Thoracic aorta (tissue), 2 donors: ENCODE measurements at places on chromosomes 13 and 19.

- DNase-seq: no peak
These were observed 532.4 kb upstream of the SGCG start for GRCh38 chr13:22648320-22648801.

GRCh38 chr13:27398360-27398759, 26.1 kb upstream of the GTF3A start:
- DNase-seq: no peak

- DNase-seq: no peak
These were observed 135.7 kb downstream of the DNAJC15 start for GRCh38 chr13:43159026-43159461.

DNA sequence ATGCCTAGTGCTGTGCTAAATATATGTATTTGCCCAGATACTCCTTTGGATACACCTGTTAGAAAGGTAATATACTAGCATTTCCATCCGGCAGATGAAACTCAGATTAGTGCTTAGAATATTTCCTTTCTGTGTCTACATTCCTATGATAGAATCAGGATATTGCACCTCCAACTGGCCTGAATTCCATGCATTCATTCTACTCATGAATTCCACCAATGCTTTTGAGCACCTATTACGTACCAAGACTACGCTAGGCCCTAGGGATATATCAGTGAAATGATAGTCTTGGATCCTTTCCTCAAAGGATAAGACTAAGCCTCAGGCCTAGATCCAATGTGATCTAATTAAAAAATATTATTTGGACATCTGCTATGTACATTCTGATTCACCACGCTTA, 223.8 kb upstream of the SERP2 start:
- DNase-seq: no peak

DNA sequence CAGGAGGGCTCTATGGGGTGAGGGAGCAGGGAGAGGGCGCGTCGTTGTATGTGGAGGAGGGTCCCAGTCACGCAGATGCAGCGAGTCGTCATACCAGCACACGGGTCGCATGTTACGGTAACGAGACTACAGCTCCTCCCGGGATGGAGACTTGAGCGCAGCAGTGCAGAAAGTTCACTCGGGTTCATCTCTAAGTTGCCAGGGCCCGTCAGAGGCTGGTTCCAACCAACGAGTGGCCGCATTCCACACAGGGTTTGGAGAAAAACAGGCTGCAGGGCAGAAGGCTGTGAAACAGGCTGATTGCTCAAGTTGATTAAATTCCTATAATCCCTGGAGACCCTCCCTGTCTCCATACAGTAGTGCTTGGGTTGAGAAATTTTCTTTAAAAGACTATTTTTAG, 21.9 kb upstream of the TTYH1 start:
- no peak for DNase-seq

- no peak for DNase-seq
These were observed 47.5 kb upstream of the ESD start for GRCh38 chr13:46844431-46844830.

GRCh38 chr13:98517576-98518310, 59.2 kb downstream of the STK24 start:
- no peak for DNase-seq

DNA sequence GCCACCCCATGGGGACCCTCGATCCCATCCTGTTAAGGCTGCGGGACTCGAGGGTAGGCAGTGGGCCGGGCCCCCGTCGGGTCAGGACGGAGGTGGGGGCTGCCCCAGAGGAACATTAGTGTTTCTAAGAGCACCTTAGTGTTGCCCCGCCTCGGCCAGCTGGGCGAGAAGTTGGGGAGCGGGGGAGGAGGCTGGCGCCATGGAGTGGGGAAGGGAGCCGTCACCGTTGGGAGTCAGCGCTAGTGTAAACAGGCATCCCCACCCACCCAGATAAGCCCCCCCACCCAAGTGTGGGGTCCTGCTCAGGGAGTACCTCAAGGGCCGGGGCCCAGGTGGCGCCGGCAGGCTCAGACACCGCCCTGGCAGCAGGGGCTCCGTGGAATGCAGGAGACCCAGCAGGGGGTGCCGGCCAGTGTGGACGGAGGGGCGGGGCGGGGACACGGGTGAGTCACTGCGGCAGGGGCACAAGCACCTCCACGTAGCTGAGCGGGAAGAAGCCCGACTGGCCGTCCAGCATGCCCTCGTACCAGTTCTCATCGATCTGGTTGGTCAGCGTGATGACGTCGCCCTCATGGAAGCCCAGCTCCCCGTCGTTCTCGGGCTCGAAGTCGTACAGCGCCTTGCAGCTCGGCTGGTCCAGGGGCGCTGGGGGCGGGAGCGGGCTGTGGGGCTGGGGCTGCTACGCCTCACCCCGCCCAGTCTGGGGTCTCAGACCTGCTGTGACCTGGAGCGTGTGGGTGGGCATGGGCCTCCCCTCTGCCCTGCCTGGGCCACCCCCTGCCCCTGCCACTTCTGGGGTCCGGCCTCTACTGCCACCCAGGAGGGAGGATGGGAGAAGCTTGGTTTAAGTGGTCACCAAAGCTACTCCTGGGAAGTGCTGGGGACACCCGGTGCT, 18.0 kb downstream of the MPND start:
- no peak for DNase-seq

DNA sequence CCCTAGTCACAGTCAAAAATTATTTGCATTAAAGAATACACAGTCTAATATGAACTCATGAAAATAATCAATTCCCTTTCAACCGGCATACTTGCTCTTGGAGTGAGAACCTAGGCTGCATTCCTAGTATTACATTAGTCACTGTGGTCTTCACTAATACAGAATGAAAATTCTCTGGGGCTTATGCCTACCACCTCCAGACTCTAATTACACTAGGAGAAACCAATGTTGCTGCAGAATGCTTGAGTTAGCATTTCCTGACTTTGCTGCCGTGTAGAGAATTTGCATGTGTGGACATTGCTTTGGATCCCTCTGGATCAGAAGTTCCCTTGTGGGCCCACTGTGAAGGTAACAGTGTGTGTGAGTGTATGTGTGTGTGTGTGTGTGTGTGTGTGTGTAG, 87.8 kb downstream of the CCNA1 start:
- no peak for DNase-seq

GRCh38 chr13:82597747-82598146, 1284.5 kb downstream of the SLITRK1 start:
- no peak for DNase-seq

- no peak for DNase-seq
These were observed 5.4 kb downstream of the COL4A2 start for GRCh38 chr13:110312339-110313031.

- DNase-seq: no peak
These were observed 4.9 kb downstream of the PTGER1 start for GRCh38 chr19:14470031-14470876.

GRCh38 chr13:48189171-48189570, 43.8 kb upstream of the ITM2B start:
- no peak for DNase-seq

GRCh38 chr19:32573492-32573794, 7.5 kb upstream of the PDCD5 start:
- DNase-seq: no peak

GRCh38 chr13:30803749-30804148, 68.4 kb downstream of the ALOX5AP start:
- DNase-seq: no peak

- no peak for DNase-seq
These were observed 583 bp downstream of the ZNF615 start for GRCh38 chr19:52007451-52007805.

- DNase-seq: no peak
These were observed 372.6 kb downstream of the OXGR1 start for GRCh38 chr13:96621634-96622183.

- DNase-seq: no peak
These were observed 11.1 kb upstream of the DHRS12 start for GRCh38 chr13:51814825-51815650.

GRCh38 chr19:29577649-29577963, 28.5 kb upstream of the POP4 start:
- no peak for DNase-seq
